ENCODE measurements at places on chromosomes 4 and X.

DNA sequence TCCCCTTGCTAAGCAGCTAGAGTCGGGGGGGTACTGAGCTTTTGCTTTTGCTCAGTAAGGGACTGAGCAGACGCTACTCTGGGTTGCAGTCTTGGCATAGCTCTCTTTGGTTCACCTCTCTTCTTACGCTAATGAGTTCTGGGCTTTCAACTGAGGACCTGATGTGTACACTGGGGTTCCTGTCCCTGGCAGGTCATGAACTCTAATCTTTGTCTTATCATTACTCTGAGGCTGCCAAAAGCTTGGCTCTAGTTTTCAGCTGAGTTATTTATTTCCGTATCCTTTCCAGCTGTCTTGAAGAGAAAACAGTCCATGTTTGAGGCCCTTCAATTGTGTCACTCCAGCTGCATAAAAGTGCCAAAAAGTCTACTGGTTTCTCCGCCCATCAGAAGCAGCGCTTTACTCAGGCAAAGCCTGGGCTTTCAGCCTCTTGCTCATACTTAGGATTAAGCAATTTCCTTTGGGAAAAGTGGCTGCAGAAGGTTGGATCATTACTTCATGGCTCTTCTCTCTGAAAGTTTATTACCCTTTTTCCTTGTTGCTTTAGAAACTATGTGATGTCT lies 121.0 kb upstream of the STOX2 start:
- no peak for DNase-seq

DNA sequence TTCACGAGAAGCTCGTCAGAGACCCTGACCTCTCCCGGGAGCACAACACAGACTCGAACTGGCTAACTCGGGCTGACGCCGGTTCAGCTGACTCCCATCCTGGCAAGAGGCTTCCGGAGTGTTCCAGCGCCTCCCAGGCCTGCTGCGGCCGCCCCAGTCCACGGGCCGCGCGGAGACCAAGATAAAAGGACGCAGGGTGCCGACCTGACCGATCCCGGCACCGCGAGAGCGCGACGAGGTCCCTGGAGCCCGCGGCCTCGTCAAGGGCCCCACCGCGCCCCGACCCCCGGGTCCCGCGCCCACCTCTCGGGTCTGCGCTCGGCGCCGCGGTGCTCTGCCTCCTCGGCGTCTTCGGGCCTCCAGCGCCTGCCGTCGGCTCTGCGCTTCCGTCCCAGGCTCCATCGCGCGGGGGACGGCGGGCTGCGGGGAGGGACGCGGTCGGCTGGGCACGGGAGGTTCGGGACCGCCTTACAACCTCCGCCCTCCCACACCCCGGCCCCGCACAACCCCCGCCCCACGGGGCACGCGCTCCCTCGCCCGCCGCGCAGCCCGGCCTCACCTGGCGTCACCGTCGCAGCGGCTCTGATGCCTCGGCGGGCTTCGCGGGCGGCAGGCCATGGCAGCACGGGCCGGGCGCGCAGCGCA lies 426 bp downstream of the SLBP start:
- DNase-seq = peak; percentile 43

DNA sequence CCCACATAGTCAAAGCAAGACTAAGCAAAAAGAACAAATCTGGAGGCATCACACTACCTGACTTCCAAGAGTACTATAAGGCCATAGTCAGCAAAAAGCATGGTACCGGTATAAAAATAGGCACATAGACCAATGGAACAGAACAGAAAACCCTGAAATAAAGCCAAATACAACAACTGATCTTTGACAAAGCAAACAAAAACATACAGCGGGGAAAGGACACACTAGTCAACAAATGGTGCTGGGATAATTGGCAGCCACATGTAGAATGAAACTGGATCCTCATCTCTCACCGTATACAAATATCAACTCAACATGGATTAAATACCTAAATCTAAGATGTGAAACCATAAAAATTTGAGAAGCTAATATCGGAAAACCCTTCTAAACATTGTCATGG lies 819.3 kb upstream of the FRG1 start:
- no peak for DNase-seq

DNA sequence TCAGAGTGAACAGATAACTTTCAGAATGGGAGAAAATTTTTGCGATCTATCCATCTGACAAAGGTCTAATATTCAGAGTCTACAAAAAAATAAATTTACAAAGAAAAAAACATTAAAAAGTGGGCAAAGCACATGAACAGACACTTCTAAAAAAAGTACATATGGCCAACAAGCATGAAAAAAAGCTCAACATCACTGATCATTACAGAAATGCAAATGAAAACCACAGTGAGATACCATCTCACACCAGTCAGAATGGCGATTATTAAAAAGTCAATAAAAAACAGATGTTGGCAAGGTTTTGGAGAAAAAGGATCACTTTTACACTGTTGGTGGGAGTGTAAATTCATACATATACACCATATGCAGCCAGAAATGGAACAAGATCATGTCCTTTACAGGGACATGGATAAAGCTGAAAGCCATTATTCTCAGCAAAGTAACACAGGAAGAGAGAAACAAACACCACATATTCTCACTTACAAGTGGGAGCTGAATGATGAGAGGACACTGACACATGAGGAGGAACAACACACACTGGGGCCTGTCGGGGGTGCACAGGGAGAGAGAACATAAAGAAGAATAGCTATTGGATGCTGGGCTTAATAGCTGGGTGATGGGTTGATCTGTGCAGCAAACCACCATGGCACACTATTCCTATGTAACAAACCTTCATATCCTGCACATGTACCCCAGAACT lies 41.6 kb upstream of the ITM2A start:
- no peak for DNase-seq
